ENCODE measurements at places on chromosomes 6 and 20.

- no peak overlapping the region for H3K4me3 ChIP-seq
- H3K36me3 ChIP-seq, result peaks cover 34% of the 10 kb centered on the region
- peaks cover 15% of the 10 kb centered on the region for H3K4me1 ChIP-seq
- DNase-seq, result no peak
Observed at GRCh38 chr6:29620630-29621029, 12.4 kb downstream of the GABBR1 start.

GRCh38 chr6:76834399-76834798, 628.9 kb downstream of the HTR1B start:
- DNase-seq, result no peak
- H3K36me3 ChIP-seq, result no peaks in the 10 kb centered on the region
- no peak overlapping the region for H3K27ac ChIP-seq
- H3K4me1 ChIP-seq, result no peaks in the 10 kb centered on the region

GRCh38 chr20:57131601-57132391, 134.6 kb downstream of the BMP7 start:
- no peak overlapping the region for H3K4me3 ChIP-seq
- peaks cover 11% of the 10 kb centered on the region for H3K27me3 ChIP-seq
- H3K27ac ChIP-seq, result no peak overlapping the region
- H3K36me3 ChIP-seq, result no peaks in the 10 kb centered on the region
- no peaks in the 10 kb centered on the region for H3K4me1 ChIP-seq

GRCh38 chr6:15372932-15373331, 127.1 kb downstream of the JARID2 start:
- no peak overlapping the region for H3K4me3 ChIP-seq
- H3K36me3 ChIP-seq, result no peaks in the 10 kb centered on the region
- H3K4me1 ChIP-seq, result no peaks in the 10 kb centered on the region
- H3K27ac ChIP-seq, result no peak overlapping the region

DNA sequence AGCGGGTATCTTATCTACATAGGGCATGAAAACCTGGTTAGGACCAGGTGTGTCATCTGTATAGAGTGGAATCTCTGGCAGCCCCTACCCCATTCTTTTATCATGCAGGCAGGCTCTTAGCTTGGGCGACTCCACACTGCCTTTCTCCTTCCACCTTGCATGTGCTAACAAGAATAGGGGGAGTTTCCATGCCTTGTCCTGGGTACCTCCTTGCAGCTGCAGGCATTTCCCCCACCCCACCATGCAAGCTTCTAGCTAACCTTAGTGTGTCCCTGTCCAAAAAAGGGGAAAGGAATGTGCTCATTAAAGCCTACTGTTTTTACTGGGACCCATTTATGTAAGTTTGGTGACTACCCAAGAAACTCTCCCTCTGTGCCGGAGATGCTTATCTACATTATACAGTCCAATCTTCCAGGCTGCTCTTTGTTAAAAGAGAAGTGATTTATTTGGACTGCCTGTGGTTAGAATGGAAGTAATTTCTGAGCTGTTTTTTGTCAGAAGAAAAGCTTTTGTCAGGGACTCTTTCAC, 10.5 kb upstream of the CEP43 start:
- H3K4me1 ChIP-seq, result no peaks in the 10 kb centered on the region
- no peaks in the 10 kb centered on the region for H3K36me3 ChIP-seq
- no peaks in the 10 kb centered on the region for H3K27me3 ChIP-seq
- no peak overlapping the region for H3K4me3 ChIP-seq
- peak; percentile 26 for DNase-seq
